ENCODE measurements at places on chromosomes 3 and 15. TPM values are rescaled to one million over a fixed set of nuclear protein-coding genes. Genes with fewer than 3 reads are reported as not detected.

ZPLD1 gene
- 1.2 TPM for total RNA-seq

- DNase-seq, result no peak
These were observed 484.6 kb upstream of the TBL1XR1 start for GRCh38 chr3:177681852-177682251.

DNA sequence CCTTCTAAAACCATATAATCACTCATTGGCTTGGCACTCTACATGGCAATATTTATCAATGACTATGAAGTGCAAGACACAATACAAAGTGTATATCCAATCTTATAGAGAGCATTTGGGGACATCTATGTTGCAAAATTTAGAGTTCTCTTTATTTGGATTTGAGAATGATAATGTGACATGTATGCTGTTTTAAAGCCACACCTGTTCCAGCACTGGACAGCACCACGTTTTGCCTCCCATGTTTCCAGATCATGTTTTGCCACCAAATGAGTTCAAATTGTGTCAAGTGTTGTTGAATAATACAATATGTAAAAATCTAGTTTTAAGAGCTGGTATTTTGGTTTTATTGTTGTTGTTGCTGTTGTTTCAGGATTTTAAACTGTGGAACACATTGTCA, 33.3 kb upstream of the GOLGA8A start:
- no peak for DNase-seq

TMC3 gene
- total RNA-seq, result not detected

GRCh38 chr15:35019404-35020327, 31.6 kb upstream of the ZNF770 start:
- peak; percentile 63 for DNase-seq

DNA sequence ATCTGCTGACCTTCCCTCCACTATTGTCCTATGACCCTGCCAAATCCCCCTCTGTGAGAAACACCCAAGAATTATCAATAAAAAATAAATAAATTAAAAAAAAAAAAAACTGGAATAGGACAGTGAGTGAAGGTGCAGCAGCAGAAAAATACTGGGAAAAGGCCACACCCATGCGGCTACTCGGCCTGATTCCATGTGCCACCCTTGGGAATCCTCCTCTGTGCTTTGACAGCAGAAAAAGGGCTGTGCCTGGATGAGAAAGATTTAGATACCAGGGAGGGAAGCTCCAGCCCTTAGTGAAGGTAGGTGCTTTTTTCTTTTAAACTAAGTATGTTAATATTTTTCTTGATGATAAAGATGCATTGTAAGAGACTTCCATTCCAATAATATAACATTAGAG, 107.8 kb downstream of the CTNNB1 start:
- DNase-seq, result no peak

DGKG gene
- total RNA-seq, result 11.4 TPM

DNA sequence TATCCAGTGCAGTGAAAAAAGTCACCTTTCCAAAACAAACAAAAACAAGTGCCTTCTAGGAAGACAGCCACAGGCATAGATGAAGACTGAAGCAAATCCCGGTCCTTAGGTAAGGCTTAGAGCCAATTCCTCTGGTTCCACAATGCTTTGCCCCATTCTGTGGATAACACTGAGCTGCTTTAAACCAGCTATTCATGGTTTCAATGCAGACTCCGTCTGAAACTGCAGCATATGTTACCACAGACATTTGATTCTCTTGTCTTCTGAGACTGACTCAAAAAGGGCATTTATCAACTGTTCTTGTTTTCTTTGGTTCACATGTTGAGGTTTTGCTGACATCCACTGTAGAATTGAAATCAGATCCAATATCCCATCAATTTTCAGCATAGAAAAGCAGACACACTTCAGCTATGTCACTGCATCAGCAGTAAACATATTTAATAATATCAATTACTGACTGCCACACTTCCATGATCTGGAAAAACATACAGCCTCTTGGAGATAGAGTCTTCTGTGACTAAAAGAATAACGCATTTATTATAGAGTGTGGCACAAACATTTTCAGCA, 659.3 kb downstream of the ROBO2 start:
- DNase-seq, result no peak

- DNase-seq, result peak; percentile 82
These were observed 118.1 kb downstream of the CLSTN2 start for GRCh38 chr3:140052771-140053702.

GRCh38 chr15:42121682-42122081, 27.3 kb upstream of the PLA2G4D start:
- DNase-seq, result no peak

TRPM1 gene
- not detected for total RNA-seq

GRCh38 chr15:45147606-45148005, 17.8 kb downstream of the DUOX1 start:
- no peak for DNase-seq

GRCh38 chr3:132979606-132980005, 58.6 kb upstream of the TMEM108 start:
- DNase-seq, result no peak

DNA sequence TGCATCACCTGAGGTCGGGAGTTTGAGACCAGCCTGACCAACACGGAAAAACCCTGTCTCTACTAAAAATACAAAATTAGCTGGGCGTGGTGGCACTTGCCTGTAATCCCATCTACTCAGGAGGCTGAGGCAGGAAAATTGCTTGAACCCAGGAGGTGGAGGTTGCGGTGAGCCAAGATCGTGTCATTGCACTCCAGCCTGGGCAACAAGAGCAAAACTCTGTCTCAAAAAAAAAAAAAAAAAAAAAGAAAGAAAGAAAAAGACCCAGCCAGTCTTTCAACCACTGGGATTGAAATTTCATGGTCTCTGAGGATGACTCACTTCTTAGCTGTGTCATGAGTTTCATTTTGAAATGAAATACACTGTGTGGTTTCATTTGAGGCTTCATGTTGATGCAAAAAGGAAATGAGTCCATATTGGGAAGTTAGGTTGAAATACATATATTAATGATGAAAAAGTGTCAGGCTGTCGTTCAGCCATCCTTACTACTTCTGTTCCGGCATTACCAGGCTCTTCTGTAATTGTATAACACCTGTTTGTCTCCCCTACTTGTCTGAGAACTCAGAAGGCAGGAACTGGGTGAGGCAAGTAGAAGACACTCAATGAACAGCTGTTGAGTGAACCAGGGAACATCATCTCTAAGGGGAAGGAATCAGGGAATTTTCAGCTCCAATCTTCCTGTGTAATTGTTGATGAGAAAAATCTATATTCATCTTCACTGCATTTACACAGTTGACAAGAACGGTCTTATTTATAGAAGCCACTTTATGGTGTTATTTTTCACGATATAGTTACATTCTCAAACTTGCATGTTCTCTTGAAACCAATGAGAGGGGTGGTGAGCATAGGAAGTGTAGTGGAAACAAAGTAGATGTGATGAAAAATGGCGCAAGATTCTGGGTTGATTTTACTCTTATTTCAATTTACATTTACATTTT, 87.4 kb downstream of the NFKBIZ start:
- no peak for DNase-seq
